ENCODE measurements at places on chromosomes 7 and 10.

DNA sequence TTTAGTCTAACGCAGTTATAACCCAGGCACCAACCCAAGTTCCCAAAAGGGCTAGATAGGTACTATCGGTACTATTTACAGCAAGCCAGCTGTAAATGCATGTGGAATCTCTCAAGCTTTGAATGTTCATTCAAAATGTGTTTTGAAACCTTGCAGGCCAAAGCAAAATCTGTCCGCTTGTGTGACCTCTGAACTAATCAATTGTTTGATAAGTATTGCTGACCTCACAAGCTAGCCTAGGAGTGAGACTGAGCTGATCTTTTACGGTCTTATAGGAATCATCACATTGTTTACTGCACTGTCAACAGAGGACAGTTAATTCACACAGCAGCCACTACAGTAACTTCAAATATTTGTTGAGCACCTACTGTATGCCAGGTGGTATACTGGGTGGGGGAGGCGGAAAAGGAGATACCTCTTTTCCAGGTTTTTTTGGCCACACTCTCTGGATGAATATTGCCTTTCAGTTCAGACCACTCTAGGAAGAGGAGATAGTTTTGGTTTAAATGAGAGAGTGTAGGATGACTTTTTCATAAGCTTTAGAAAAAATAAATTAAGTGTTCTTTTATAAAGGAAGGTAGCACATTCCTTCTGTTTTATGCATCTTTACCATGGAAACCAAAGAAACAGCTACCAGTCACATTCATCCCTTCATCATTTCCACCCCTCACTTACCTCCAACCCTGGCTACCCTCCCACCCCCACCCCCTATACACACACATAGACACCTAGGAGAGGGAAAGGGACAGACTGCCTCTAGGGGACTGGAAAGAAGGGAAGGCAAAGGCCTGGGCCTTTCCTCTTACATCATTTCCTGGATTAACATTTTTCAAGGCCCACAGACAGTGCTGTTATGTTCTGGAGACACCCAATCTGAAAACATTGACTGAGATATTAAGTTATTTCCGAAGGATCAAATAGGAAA, 2.4 kb downstream of the PAPSS2 start:
- DNase-seq, result no peak

DNA sequence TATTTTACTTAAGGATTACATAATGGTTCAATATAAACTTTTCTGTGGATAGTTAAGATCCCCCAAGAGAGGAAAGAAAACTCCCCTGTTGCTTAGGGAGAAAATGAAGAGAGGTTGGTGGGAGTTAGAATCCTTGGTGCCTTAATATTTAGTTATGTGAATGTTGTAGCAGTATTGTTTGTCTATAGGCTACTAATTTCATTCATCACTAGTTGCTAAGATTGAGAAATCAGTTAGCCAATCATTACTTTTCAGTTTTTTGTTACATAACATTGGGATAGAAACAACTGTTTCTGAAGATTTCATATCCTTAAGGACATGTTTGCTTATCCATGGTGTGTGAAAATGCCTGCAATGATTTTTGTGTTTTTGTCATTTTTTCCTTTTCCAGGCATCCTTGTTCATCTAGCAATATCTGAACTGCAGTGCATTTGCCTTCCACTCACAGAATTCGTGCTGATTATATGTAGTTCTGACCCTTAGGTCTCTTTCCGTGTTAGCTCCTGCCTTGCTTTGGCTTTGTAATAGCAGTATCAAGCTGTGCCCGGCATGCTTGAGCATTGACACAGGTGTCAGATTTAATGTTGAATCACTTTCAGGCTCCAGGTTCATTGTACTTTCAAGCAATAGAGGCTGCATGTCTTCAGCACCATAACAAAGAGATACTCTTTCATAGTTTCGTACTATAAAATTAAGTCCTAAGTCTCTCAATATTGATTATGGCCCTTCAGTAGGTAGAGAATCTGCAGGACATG, 85.0 kb downstream of the PODXL start:
- no peak for DNase-seq

- DNase-seq, result no peak
These were observed 2.0 kb downstream of the BAG3 start for GRCh38 chr10:119653209-119653608.

DNA sequence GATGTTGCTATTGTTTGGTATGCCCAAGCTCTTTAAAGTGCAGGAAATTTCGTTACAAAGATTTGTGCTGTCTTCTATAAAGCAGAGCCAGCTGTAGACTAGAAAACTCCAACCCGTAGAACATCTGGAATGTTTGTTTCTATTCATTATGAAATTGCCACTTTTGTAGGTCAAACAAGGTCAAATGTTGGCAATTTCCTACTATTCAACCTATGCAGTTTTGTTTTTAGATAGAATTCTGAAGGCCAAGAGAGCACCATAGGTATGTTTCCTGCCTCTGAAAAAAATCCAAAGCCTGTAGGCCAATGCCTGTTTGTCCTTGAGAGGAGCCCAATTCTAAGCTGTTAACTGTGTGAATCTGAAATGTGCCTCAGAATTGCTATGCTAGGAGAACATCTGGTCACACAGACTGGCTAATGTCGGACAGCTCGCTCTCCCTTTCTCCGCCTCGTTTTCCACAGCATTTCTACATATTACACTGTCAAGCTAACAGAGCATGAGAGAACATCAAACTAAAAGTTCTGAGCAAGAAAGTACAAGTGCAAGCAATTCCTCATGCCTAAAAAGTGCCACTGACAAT, 267.2 kb upstream of the LRGUK start:
- no peak for DNase-seq
